CD4-positive, alpha-beta T cell treated with Interleukin-6 at 100 ng/mL for 8 hours (primary cell): ENCODE measurements at places on chromosomes 2 and 18.

- DNase-seq, result no peak
Measured at GRCh38 chr2:105309147-105309545, 20.4 kb downstream of the TGFBRAP1 start.

- no peak for DNase-seq
Measured at GRCh38 chr18:1564793-1565192, 660.1 kb downstream of the ADCYAP1 start.

- peak; percentile 59 for DNase-seq
Measured at GRCh38 chr18:9612215-9612830, 2.0 kb downstream of the PPP4R1 start.

GRCh38 chr2:176122683-176123410 lies at the start of gene HOXD9:
TSS of gene HOXD9 (plus strand) at chr2:176122719. CDS start at chr2:176122769, 50 bp downstream.
- DNase-seq, result no peak

- DNase-seq, result no peak
Measured at GRCh38 chr2:104388296-104388695, 465.6 kb upstream of the POU3F3 start.

DNA sequence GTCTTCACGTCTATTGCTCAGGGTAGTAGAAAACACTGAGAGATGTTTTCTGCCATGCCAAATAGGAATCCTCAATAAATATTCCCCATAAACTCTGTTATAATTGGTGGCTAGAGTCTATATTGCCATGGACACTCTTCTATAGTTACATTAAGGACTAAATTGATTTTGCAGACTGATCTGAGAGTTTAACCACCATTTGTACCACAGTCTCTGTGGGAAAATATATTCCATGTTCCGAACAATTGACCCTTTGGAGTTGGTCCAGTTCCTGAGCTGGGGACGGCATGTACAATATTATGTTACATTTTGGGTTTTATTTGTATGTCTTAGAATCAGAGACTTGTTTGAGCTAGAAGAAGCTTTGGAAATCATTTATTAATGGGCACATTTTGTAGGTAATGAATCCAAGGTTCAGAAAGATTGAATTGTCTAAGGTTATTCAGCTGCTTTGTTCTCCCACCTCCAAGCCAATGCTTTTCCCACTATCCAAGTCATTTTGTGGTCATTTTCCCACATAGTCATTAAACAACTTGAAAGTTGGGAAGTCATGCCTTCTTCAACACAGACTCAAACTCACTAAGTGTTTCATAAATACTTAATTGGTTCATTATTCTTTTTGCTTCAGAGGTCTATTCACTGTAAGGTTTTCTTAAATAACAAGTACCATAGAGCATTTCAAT lies 5.1 kb upstream of the PPP1CB start:
- no peak for DNase-seq
